ENCODE measurements at places on chromosomes 4 and X.

- no peak for DNase-seq
Measured at GRCh38 chrX:3509934-3510333, 163.5 kb upstream of the MXRA5 start.

DNA sequence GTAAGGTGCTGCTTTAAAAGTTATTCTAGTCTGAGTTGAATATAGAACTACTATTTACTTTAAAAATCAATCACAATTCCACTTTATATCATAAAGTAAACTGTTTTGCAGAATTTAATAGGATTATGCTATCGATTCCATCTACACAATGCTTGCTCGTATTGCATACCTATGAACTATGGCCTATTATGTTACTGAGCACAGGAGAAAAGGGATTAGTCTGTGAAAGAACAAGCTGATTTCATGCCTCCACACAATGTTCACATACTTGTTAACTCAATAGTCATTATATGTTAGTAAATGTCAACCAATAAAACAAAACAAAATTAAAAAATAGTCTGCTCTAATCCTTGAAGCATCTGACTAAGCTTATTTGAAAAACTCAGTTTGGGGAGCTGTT, 223.6 kb downstream of the PCDH10 start:
- no peak for DNase-seq

DNA sequence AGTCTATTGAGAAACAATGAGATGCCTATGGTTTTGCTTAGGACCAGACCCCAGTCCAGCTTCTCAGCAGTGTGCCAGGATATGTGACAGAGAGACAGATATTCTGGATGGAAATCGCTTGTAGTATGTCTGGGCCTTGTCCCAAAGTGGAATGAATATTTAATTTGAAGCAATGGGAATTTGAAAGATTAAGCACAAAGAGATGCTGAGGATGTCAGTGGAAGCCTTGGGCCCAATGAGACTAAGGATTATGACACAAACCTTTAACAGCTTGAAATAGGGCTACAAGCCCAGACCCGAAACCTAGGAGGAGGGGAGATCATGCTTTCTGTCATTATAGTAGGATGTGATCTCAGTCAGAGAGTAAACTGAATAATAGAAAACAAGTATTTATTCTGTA, 459.2 kb downstream of the FAT4 start:
- no peak for DNase-seq

GRCh38 chrX:70525733-70526132, 81.1 kb downstream of the DLG3 start:
- DNase-seq = no peak

DNA sequence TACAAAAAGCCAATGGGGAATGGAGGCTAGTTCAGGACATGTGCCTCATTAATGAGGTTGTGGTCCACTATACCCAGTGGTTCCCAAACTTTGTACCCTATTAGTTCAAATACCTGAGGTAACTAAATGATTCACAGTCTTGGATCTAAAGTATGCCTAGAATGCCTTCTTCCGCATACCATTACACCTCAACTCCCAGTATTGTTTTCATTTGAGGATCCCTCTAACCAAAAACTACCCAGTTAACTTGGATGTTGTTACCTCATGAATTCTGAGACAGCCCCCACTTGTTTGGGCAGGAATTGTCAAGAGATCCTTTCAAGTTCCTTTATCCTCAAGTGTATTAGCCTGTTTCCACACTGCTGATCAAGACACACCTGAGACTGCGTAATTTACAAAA, 439.2 kb downstream of the PCDH10 start:
- DNase-seq = no peak

DNA sequence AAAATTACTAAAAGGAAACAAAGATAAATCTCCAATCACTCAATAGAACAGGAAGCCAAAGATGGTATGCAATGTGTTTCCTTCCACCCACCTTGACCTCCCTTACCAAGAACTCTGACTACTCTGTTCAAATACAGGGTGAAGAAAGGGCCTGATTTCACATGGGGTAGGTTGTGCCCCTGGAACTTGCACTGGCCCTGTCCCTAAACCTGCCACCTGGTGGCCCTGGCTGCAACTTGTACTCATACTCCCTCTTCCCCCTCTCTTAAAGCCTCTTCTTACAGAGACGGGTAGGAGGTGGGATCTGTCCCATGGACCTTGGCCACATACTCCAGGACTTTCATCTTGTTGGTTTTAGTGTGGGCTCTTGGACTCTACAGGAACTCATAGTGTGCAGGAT, 17.3 kb upstream of the TMEM185A start:
- no peak for DNase-seq

- DNase-seq = no peak
Measured at GRCh38 chrX:15786915-15787314, 3.4 kb upstream of the ZRSR2 start.

DNA sequence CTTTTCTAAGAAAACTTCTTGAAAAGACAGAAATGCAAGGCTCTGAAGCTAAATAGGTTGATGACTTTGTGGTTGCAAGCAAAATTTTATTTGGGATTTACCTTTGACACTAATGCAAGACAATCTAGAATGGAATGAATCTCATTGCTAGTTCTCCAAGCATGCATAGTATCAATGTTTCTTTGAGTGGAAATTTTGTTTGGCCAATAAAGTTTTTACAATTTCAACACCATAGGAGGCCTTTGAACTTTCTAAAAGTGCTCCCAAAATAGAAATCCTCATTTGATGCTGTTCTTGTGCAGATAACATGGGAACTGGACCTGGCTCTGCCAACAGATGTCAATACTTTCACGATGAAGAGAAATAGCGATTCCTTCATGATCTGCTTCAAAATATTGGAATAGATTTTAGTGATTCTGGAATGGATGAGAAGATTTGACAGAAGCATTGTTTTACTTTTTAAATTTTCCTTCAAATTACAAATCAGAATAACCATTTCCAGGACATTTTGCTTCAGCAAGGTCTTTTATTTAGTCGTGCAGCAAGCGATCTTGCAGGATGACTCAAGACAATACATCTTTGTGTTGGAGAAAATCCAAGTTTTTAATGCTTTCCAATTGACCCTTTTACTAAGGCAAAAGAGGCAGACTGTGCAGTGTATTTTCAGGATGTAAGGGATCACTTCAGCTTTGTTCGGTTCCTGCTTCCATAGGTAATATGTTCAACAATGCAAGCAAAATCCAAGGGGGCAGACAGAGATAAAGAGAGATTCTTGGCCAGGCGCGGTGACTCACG, 51.7 kb upstream of the OTUD4 start:
- DNase-seq = no peak

GRCh38 chr4:23614284-23614892, 275.5 kb downstream of the PPARGC1A start:
- DNase-seq = no peak

GRCh38 chr4:5753766-5754528, 42.9 kb downstream of the EVC start:
- no peak for DNase-seq

DNA sequence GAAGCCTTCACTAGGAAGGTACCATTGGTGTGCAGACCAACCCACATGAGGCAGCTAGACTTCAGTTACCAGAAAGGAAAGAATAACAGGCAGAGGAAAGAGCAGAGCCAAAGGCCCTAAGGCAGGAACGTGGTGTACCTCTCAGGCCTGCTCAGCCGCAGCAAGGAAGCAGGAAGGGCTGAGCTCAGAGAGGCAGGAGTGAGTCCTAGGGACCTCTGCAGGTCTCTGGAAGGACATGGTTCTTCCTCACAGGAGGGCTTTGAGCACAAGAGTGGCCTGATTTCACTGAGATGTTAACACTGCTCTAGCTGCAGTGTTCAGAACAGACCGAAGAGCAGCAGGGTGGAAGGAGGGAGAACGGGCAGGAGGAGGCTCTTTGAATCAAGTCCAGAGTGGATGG, 124.6 kb downstream of the DCHS2 start:
- DNase-seq = no peak

- DNase-seq = no peak
Measured at GRCh38 chrX:13189380-13189779, 130.5 kb downstream of the ATXN3L start.

DNA sequence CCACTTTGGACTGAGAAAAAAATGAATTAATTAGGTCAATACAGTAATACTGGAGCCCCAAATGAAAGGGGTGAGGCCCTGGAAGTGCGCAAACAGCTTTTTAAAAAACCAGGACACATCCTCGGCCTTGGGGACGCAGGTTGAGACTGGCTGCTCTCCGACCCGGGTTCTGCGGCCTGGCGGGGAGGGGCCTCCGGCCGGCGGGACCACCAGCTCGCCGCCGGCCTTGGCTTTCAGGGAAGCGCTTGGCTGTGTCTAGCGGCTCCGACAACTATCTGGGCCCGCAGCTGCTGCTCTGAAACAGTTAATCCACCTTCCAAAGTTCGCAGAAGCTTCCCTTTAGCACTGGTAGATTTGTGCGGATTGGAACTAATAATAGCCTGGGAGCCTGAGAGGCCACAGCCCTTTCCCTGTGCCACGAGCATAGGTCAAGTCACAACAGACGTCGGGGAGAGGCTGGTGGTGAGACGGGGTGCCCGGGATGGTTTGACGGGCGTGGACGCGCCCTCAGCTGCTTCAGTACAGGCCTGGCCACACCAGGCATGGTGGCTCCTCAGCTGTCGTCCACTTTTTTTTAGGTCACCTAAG, 1.1 kb upstream of the SEL1L3 start:
- DNase-seq = no peak

Data from caudate nucleus (tissue), 63 donors.